ENCODE measurements at places on chromosomes 5 and 9.

DNA sequence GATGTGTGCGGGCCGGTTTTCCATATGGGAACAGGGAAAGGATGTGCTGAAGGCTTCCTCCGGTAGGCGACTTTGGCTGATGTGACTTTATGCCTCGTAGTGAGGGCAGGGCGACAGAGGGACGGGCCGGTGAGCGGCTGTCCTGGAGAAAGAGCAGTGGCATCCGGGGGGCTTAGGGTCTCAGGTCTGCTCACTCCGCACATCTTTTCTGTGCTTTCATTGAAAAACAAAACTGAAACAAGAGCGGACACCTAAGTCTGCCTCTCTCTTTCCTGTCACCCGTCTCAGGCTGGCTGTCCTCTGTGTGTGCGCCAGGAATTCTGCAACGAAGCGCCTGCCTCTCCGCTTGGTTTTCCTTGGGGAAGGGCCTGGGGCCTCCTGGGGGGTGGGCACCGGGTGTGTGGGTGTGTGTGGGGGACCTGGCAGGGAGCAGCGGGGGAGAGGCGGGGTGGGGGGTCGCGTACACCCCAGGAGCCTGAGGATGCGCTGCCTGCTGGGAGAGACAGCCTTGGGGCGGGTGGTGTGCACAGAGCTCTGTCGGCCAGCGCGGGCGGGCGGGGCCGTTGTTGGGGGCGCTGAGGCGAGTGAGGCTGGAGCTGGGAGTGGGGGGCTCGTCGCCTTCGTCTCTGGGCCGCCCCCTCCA, 580 bp upstream of the PRRX2 start:
- DNase-seq = no peak

GRCh38 chr9:129484352-129485000, 136.4 kb downstream of the C9orf50 start:
- peak; percentile 57 for DNase-seq

DNA sequence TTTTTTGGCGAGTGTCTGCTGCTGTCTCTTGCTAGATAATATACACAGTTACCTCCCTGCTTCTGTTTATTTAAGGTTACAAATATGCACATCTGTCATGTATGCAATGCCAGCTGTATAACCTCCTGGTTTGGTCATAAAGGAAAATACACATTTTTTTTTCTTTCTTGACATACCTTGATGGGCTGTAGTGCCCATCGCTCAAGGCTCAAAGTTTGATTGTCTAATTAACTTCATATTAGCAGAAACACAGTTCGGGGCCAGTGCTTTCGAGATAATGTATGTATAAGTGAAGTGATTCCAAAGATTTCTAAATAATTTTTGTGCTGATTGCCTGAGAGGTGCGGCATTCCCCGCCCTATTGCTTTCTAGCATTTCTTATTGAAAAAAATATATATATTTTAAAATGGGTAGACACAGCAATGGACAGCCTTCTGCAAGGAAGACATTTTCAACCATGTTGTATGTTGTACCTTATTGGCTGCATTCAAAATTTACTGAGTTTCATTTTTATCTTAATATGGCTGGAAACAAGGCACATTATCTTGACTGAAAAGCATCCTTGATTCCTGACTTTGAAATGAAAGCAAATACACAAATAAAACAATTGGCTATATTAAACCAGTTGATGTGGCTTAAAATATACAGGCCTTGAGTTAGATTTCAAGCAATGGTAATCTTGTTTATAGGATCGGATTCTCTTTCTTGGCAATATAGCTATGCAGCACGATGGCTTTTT, 206.2 kb downstream of the MEF2C start:
- no peak for DNase-seq

GRCh38 chr5:171207256-171207847, 101.7 kb upstream of the TLX3 start:
- peak; percentile 56 for DNase-seq

- DNase-seq = no peak
Measured at GRCh38 chr5:172403189-172403796, 51.0 kb downstream of the SH3PXD2B start.

DNA sequence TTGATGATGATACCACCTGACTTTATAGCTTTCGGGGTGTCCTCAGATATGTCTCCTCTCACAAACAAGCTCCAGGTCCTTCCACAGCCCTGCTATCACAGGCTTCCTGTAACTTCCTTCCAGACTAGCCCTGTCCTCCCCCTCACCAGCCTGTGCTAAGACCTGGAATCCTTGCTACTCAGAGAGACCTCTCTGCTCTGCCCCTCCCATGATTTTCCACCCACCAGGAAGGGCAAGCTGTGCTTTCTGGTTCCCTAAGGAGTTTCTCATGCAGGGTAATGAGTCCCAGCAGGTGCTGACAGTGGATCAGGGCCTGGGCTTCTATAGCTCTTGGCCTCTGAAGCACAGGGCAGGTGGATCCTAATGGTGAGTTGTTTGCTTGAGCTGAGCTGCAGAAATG, 86.9 kb downstream of the AOPEP start:
- DNase-seq = peak; percentile 47

- DNase-seq = peak; percentile 55
Measured at GRCh38 chr5:59845730-59846129, 47.8 kb downstream of the PDE4D start.

DNA sequence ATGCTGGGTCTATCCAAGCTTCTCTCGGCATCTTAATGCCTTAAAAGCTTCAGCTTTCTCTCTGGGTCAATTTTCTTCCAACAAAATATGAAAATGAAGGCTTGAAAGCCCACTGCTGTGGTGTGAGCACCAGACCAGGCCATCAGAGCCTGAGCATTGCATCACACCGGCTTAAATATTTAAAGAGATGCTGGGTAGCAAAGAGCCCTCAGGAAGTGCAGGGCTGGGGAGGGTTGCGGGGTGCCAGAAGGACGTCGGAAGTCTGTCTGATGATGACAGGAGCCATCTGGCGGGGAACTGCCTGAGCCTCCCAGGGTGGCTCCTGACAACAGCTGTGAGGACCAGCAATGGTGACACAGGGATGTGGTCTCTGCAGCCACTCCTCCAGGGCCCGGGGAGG, 185.5 kb downstream of the OLFM1 start:
- DNase-seq = no peak

DNA sequence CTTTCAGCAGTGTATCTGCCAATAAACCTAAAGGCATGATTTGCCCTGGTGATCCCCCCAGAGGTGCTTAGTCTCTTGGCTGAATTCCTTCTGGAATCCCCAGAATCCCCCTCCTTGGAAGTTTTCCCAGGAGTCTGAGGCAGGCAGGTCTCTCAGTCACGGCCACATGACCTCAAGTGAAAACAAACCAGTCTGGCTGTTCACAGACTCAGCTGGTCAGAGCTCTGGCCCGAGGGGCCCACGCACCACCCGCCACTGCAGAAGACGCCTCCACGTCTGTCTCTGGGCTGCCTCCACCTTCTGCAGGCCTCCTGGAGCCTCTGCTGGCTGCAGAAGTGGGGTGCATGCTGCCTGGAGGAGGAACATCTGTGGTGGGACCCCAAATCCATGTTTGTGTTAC, 52.5 kb downstream of the HRH2 start:
- no peak for DNase-seq

DNA sequence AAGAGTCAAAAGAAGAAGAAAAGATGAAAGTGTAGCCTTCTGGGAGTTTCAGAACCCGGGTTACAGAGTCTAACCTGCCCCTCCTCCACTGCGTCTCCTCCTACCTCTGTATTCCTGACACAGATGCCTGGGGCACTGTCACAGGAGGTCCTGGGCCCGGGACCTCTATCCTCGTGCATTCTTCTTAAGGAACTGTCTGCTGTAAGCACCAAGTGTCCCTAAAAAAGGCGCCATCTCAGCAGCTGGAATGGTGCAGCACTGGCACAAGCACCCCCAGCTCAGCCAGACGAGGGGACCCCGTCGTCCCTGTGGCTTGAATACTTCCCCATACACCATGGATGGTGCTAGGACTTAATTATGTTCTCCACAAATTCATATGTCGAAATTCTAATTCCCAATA, 35.8 kb upstream of the MVB12B start:
- DNase-seq = no peak

GRCh38 chr9:112629671-112630485, 88.0 kb downstream of the INIP start:
- DNase-seq = peak; percentile 17

DNA sequence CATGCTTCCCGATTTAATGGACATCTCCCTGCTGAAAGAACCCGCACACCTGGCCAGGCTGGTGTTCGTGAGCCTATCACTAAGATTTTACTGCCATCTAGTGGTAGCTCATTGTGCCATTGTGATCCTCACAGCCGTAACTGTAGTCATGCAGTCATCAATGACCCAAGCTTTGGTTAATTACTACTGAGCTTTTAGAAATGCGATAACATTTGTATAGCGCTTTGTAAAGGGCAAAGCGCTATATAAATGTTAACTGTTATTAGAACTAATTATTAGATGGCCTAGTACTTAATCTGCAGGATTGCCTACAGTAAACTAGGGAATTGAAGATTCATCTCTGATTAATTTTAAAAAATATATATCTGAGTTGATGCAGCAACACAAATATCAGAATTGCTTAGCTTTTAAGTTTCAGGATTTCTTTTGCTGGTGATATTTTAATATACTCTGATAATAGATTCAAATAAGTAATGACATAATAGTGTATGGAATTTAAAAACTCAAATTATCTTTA, 90.2 kb downstream of the HACD4 start:
- DNase-seq = peak; percentile 67

- no peak for DNase-seq
Measured at GRCh38 chr5:106876665-106877194, 794.0 kb downstream of the EFNA5 start.

DNA sequence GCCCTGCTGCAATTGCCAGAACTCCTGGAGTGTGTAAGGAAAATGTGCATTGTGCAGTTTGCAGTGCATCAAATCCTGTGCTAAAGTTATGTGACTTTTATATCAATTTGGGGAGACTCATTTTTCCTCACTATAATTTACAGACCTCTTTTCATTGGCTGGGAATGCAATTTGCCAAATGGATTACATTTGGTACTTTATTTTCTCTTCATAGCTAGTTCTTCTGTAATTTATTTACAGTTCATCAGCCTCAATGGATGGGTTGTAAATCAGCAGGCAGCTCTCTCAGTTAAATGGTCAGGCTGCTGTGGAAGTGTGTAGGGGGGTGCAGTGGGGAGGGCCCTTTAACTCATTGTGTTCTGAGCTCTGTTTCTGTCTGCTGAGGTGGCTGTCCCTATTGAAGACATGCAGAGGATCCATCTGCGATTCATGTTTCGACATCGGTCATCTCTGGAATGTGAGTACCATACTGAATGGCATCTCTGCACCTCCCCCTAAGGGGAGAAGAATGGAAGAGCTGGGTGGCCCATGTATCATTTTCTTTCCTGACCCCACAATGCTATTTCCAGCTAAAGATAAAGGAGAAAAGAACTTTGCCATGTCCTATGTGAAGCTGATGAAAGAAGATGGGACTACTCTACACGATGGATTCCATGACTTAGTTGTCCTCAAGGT, 74.6 kb downstream of the DOCK2 start:
- no peak for DNase-seq

GRCh38 chr9:118529210-118529609, 825.0 kb downstream of the TLR4 start:
- peak; percentile 27 for DNase-seq

DNA sequence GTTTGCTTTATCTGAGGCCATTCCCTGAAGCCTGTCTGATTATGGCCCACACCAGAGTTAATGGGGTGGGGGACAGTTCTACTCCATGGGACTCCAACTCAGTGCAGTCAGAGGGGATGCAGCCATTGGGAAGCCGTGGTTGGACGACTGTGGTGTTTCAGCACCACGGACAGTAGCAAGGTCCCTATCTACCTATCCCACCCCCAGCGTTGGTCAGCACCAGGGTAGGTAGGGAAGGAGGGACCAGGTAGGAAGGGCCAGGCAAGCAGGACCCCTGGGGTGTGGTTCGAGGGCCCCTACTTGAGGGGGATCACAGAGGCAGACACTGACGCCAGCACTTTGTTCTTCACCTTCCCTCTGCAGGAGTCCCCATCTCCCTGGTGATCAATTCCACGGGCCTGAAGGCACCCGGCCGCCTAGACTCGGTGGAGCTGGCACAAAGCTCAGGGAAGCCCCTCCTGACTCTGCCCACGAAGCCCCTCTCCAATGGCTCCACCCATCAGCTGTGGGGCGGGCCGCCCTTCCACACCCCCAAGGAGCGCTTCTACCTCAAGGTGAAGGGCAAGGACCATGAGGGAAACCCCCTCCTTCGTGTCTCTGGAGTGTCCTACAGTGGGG, 33.2 kb downstream of the HMCN2 start:
- DNase-seq = no peak

DNA sequence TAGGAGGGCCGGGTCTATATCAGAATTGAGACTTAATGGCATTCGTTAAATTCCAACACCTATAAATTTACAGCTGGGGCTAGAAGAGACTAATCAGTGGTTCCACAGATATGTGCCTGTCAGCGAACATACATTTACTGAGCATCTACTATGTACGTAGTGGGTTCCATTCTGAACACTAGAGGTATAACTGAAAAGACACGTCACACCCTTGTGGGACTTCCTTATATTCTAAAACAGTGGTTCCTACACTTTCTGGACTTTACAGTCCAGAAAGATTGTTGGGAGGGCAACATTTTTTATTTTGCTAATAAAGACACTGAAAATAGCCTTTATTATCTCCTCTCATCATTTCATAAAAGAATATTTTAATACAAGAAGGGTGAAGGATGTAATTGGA, 140.5 kb downstream of the SCAMP1 start:
- DNase-seq = no peak

DNA sequence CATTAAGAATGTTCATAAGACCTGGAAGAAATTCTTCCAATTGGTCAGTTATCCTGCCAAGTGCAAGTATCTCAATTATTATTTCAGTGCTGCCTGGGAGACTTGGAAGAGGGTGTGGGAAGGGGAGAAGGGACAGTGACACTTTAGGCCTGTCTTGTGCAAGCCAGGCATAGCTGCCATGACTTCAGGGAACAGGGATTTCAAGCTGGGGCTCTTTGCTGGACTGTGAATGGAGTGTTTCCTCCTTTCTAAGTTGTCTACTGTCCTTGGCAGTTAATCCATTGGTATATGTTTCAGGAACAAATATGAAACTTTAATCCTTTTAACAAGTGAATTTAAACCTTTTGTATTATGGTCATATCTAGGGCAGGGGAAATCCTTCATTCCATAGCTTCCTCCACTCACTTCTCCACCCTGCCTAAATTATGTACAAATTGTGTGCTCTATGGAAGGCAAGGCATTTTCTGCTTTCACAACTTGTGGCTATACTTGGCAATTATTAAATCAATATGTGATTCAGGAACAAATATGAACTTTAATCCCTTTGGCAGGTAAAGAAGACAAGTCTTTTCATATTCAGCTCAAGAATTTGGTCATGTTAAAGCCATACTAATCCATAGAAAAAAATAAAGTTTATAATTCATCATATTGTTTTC, 72.7 kb upstream of the IL33 start:
- DNase-seq = no peak

DNA sequence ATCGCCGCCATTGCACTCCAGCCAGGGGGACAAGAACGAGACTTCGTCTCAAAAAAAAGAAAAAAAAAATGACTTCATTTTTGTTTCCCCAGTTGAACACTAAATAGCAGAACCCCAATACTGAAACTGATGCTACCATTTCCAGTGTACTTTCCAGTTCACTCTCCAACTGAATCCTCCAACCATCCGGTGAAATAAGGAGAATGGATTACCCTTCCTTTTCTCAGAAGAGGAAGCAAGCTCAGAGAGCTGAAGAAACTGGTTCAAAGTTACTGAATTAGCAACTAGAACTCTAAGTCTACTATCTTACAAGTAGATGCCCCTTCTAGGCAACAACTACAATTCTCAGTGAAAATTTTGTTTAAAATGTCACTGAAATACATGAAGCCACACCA, 3.9 kb downstream of the FAM13B start:
- no peak for DNase-seq
